Stimulated activated CD4-positive, alpha-beta T cell treated with anti-CD3 and anti-CD28 coated beads, Interleukin-15, amount 100 ng/mL, for 1 hour (primary cell): ENCODE measurements at places on chromosomes 2 and 18.

DNA sequence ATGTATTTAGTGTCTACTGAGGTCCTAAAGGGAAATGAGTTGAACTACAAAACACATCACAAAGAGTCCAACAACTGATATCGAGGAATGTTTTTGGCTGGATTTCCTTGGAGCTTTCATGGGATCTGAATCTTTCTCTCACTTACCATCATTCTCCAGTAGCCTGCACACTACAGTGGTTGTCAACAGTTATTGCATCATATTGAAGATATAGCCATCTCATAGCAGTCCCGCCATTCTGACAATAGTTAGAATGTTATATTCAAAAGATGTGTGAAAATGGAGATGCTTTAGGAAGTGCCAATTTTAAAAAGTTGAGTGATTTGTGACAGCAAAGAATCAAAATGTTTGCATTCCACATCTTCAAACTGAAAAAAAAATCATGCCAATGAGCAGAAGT, 186.8 kb downstream of the DSC3 start:
- no peak for DNase-seq

DNA sequence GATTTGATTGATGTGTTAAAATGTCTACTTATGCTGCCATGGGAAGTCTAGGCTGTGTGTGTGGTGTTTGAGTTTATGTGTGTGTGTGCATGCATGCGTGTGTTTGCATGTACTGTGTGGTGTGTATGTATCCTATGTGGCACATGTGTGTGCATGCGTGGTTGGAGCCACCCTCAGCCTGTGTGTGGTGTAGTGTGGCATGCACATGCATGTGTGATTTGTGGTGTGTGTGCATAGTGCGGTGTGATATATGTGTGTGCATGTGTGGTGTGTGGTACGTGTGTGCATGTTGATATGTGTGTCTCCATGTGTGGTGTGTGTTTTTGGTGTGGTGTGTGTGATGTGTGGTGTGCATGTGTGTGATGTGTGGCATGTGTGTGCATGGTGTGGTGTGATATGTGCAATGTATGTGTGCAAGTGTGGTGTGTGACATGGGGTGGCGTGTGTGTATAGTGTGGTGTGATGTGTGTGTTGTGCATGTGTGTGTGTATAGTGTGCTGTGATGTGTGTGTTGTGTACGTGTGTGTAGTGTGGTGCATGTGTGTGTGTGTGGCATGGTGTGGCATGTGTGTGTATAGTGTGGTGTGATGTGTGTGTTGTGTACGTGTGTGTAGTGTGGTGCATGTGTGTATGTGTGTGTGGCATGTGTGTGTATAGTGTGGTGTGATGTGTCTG, 66.6 kb upstream of the HDAC4 start:
- DNase-seq, result no peak

DNA sequence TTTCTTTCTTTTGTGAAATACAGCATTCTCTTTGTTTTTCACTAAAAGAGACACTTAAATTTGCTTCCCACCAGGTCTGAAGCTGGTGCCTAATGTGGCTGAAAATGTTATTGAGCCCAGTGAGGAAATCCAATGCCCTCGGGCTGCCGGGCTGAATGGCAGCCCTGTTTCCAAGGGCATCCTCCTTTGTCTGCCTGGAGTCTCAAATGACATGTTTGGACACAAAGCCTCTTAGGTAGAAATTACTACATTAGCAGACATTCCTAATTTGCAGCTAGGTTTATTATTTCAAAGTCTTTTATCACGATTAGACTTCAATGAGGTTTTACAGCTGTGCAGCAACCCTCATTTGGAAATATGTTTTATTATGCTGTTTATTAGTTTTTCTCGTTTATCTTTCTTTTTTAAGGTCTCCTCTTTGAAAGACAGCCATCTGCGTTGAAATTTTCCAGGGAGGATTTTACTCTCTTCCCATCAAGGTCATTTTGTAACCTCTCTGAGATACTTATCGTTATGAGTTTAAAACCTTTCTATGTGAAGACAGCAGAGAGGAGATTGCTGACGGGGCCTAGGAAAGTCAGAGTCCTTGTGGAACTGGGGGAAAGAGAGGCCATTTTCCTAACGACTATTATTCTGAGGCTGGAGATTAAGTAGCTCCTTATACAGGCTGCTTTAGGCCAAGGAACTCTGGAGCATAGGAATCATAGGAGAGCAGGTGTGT, 59.0 kb upstream of the ZNF532 start:
- no peak for DNase-seq

- no peak for DNase-seq
Observed at GRCh38 chr2:102660070-102660469, 40.7 kb downstream of the SLC9A2 start.

- DNase-seq, result no peak
Observed at GRCh38 chr18:64513401-64513800, 364.5 kb upstream of the LINC00305 start.

DNA sequence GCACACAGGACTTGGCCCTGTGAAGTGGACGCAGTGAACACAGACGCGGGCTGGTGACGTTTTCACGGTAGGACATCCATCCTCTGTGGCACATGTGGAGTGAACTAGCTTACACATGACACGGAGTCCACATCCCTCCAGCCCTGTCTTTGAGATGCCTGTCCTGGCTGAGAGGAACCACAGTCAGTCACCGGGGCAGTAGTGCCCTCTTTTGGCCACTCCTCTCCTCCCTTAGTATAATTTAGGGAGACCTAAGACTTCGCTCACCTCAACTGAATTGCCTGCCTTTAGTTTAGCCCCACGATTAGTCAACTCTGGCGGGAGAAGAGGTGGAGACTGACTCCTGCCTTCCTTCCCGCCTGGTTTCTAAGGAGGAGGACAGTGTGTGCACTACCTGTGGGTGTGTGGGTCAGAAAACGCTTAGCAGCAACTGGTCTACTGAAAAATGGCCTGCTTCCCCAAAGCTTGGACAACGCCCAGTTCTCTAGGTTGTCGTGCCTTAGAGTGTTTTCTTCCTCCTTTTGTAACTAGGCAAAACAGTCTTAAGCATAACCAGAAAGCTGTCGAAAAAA, 70.6 kb downstream of the MBP start:
- no peak for DNase-seq

DNA sequence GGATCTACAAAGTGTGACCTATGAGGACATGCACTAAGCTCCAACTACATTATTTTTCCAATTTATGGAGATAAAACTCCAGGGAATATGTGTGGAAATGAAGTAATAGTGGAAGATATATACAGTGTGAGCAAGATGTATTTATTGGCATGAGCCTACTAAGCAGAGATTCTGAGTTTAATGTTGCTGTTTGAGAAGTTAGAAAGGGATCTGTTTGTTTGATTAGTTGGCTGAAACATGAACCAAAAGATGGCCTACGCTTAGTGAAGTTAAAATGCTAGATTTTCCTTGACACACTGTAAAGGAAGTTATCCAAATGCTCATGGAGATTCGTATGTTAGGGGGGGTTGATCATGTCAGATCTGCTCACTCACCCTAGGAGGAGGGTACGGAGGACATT, 621.7 kb downstream of the TMEM182 start:
- no peak for DNase-seq

- DNase-seq, result no peak
Observed at GRCh38 chr2:239324456-239324855, 76.4 kb downstream of the HDAC4 start.

- no peak for DNase-seq
Observed at GRCh38 chr2:95004711-95005110, 20.8 kb upstream of the MAL start.
